T-helper 22 cell (primary cell): ENCODE measurements at places on chromosomes 6 and 20.

DNA sequence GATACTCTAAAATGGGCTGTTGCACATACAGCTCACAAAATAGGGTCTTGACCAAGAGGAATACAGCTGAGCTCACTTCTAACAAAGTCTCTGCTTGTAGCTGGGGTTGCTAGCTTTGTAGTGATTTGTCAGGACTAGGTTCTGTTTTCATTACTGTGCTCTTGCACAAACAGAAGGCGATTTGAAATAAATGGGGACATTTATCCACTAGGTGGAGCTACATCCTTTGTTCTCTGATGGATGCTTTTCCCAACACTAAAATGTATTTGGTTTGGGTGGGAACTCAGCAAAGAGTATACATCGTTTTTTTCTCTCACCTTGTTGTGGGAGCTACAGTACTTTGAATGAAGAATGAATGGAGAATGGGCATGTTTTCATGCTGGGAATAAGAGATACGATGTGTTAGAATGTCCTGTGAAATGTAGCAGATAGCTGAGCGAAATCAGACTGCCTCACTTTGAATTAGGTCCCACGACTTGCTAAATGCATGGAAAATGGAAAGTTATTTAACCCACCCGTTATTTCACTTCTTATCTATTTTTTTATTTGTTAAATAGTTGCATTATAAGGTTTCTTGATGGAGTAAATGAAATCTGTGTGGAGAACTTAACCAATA, 494.7 kb upstream of the MAP3K7 start:
- DNase-seq: no peak

- no peak for DNase-seq
These were observed 25.6 kb upstream of the IER3 start for GRCh38 chr6:30769853-30770524.

GRCh38 chr6:24408719-24409410, 6.1 kb downstream of the MRS2 start:
- DNase-seq: no peak

DNA sequence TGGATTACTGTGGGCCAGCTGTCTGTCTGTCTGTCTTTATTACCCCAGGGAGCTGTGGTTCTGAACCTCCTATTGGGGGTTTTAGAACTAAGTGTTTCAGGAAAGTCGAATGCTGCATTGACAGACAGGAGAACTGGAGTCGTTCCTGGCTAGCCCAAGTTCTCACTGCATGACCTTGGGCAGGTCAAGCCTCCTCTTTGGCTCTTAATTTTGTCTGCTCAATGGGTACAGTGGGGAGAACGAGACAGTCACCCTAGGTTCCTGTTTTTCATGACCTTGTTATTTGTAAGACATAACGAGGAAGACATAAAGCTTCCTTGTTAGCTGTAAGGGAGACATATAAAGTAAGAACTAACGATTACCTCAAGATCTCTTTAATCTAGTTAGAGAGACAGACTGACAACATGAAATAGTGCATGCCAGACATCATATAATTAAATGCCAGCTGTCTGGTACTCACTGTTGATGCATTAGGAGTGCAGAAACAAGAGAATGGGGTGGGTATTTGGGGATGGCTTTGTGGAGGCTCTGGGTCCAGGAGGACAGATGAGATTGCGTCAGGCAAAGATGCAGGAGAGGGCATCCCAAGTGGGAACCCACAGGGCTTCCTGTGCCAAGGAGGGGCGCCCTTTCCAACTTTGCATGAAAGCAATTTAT, 3.7 kb upstream of the CCDC167 start:
- DNase-seq: no peak

- DNase-seq: no peak
These were observed 560.8 kb upstream of the IMPG1 start for GRCh38 chr6:76633259-76633658.

DNA sequence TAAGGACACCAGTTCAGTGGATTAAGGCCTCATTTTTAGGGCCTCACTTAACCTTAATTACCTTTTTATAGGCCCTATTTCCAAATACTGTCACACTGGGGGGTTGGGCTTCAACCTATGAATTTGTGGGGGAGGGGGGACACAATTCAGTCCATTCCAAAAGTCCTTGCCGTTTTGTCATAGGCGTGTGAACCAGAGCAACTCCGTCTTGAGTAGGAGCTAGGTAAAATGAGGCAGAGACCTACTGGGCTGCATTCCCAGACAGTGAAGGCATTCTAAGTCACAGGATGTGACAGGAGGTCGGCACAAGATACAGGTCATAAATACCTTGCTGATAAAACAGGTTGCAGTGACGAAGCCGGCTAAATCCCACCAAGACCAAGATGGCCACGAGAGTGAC, 113.5 kb upstream of the SNX9 start:
- DNase-seq: no peak

DNA sequence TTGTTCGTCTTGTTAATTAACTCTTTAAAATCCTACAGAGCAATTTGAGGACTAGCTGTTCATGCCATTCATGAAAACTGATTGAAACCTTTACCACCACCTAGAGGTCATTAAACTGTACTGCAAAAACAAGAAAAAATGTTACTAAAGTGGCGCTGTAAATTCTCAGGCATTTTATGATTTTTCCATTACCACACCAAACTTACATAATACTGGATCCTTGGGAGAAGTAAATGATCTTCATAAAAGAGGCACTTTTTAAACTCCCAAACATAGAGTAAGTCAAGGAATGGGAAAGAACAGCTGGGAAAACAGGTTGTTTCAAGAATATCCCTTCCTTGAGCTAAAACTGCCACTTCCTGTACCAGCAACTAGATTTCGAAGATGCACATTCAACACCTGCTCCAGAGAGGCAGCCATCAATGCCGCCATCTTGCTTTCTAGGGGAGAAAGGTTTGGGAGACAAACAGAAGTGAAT, 54.3 kb downstream of the MYLIP start:
- no peak for DNase-seq

DNA sequence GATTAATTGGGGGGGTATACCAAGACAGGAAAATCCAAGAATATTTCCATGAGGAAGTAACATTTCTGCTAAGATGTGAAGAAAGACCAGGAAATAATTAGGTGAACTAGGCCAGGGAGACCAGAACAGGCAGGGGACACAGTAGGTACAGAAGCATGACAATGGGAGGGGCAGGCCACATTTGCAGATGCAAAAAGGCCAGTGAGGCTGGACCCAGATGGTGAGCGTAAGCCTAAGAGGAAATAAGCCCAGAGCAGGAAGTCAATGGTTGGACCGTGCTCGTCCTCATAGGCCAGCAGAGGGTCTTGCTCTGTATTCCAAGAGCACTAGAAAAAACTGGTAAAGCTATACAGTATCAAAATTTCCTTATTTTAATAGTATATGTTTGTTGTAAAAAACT, 9.4 kb downstream of the CEP162 start:
- DNase-seq: no peak

- no peak for DNase-seq
These were observed 57.1 kb downstream of the DOP1A start for GRCh38 chr6:83124553-83124952.

DNA sequence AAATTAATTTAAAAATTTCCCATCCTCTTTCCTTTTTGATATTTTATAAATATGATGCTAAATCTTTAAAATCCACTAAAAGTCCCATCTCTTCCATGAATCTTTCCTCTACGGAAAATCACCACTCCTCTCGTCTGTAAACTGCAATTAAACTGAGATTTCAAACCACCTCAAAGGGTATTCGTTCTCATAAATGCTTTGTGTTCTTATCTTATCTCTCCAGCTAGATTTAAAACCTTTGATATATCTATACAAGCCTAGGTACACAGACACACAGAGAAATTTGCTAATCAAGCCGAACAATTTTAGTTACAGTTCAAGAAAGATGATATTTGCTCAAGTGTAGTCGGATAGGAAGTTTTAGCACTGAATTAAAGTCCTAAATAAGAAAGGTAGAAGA, 214.6 kb upstream of the PRDM1 start:
- DNase-seq: no peak

DNA sequence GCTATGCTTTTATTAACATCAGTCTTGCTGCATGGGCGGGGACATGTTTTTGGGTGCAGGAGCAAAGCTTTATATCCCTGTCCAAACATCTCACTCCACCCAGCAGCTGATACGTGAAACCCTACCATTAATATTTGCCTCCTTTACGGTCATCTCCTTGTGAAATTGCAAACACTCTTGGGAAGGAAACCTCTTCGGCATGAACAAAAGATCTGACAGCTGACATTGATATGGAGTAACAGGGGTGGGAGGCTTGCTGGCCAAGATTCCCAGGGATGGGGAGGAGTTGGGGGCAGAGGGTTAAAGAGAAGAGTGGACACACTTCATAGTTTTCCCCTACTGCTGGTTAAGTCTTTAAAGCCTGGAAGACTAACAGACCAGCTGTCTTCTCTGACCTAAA, 22.2 kb upstream of the VEGFA start:
- DNase-seq: no peak

- DNase-seq: no peak
These were observed 215.1 kb downstream of the PHACTR1 start for GRCh38 chr6:12931639-12932038.

GRCh38 chr6:24858177-24858653, 59.5 kb upstream of the ARMH2 start:
- peak; percentile 23 for DNase-seq

GRCh38 chr6:157575436-157576145, 194.6 kb downstream of the ZDHHC14 start:
- DNase-seq: no peak

DNA sequence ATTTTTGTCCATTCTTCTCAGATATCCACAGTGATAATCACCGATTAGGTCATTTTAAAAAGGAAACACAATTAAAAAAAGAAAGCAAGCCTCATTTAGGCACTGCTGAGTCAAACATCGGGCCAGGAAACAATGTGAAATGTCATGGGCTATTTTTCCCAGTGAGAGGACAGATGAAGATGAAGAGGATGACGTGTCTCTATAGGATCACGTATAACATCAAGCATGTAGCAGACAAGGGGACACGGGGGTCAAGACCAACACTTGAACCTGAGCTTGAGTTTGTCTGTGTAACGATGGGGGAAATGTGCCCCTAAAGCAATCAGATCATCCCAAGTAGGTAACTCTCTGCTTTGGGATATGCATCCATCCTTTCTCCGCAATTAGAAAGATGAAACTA, 553.2 kb downstream of the CD83 start:
- DNase-seq: no peak

DNA sequence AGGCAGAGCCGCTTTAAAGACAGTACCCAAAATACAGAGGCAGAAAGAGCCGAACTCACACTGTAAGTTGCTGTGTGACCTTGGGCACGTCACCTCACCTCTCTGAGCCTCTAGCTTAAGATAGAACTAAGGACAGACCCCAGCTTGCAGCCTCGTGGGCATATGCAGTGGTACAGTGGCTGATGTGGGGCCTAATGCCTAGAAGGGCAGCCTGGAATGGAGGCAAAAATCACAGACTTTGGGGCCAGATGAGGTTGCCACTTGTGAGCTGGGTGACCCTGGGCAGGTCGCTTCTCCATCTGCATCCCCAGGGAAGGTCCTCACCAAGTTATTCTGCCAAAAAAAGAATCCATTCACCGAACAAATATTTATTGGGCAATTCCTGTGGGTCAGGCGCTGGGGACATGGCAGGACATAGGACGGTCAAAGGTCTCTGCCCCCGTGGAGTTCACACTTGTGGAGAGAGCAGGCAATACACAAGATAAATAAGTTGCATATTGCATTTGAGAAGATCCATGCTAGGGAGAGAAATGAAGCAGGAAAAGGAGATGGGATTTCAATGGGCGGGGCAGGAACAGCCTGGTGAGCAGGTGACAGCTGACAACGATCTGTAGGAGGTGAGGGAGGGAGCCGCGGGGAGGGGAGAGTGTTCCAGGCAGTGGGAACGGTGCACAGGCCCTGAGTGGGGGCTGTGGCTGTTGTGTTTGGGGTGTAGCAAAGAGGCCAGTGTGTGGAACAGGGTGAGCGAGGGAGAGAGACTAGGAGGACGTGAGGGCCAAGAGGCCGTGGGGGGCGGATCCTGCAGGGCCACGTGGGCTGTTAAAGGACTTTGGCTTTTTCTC, 115.2 kb downstream of the CEBPB start:
- no peak for DNase-seq

DNA sequence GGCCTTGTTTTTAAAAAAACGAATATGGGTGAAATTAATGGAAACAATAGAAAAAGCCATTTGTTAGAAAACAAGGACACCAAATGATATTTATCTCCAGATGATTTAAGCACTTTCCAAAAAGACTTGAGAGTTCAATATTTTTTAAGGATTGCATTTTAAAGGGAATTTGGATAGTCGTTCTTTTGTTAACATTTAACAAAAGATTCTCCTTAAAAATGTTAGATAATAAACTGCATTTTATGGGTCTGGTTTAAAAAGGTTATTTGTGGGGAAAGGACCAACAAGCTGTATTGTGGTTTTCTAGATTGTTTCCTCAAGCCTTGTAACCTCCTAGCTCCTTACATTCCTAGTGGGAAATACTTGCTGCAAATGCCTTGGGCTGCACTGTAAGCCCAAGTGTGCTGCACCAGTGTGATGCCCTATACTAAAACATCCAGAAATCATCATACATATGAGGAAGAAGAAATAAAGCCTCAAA, 1.5 kb upstream of the PHIP start:
- DNase-seq: no peak

DNA sequence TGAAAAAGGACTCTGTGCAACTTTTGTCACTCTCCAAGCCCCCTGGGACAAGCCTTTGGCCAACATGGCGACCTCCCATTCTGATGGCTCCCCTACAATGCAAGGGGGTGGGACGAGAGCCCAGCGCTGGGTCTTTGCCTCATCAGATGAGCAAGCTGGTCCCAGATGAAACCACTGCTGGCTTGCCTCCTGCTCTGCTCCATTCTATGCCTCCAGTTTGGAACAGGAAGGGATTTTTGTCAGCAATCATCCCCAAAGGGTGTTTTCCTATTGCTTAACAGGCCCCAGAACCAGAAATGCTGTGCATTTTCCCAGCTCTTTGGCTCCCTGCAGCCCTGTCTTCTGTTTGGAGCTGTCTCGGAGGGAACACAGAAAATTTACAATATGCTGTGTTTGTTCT, 412.7 kb downstream of the MAFB start:
- no peak for DNase-seq

GRCh38 chr20:53804920-53805894, 211.6 kb upstream of the ZNF217 start:
- no peak for DNase-seq

- no peak for DNase-seq
These were observed 951 bp downstream of the FOXP4 start for GRCh38 chr6:41546866-41547798.

- no peak for DNase-seq
These were observed 263.8 kb downstream of the C6orf118 start for GRCh38 chr6:165045631-165046030.

DNA sequence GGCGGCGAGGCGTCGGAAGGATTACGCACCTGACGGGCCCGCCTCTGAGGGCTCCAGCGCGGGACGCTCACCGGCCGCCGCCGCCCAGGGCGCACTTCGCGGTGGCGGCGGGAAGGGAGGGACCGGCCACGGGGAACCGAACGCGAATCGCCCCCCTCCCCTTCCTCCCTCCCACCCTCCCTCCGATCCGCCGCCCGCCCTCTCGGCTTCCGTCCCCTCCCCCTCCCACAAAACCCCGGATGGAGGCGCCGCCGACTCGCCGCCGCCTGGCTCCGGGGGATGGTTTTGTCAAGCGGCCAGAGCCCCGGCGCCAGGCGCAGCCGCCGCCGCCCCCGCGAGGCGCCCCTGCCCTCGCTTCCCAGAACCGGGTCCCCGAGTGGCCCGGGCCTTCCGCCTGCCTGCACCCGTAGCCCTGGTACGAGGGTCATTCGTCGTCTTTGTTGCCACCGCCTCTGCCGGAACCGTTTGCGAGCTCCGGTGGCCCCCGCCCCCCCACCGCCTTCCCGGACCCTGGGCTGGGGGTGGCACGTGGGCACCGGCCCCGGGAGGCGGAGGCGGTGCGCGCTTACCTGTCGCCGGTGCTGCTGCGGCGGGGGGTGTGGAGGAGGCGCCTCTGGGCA, 398 bp downstream of the ZBTB2 start:
- DNase-seq: peak; percentile 75
